ENCODE measurements at places on chromosomes 5 and 9. TPM values are rescaled to one million over a fixed set of nuclear protein-coding genes. Genes with fewer than 3 reads are reported as not detected.

- DNase-seq = no peak
Observed at GRCh38 chr5:122297587-122298298, 14.3 kb upstream of the SNCAIP start.

GRCh38 chr5:108905805-108906204 lies 158.1 kb downstream of the FER start:
- DNase-seq = no peak

GRCh38 chr5:146249801-146250200 lies 46.4 kb downstream of the RBM27 start:
- DNase-seq = no peak

- no peak for DNase-seq
Observed at GRCh38 chr5:157080286-157080685, 21.4 kb upstream of the HAVCR1 start.

The RGS7BP gene
- 2.2 TPM for total RNA-seq

The GFRA3 gene
- 4.1 TPM for total RNA-seq

- DNase-seq = no peak
Observed at GRCh38 chr9:89781838-89782540, 177.2 kb downstream of the GADD45G start.

The SOHLH1 gene
- not detected for total RNA-seq

- DNase-seq = no peak
Observed at GRCh38 chr5:30063503-30063902, 1130.0 kb upstream of the CDH6 start.

DNA sequence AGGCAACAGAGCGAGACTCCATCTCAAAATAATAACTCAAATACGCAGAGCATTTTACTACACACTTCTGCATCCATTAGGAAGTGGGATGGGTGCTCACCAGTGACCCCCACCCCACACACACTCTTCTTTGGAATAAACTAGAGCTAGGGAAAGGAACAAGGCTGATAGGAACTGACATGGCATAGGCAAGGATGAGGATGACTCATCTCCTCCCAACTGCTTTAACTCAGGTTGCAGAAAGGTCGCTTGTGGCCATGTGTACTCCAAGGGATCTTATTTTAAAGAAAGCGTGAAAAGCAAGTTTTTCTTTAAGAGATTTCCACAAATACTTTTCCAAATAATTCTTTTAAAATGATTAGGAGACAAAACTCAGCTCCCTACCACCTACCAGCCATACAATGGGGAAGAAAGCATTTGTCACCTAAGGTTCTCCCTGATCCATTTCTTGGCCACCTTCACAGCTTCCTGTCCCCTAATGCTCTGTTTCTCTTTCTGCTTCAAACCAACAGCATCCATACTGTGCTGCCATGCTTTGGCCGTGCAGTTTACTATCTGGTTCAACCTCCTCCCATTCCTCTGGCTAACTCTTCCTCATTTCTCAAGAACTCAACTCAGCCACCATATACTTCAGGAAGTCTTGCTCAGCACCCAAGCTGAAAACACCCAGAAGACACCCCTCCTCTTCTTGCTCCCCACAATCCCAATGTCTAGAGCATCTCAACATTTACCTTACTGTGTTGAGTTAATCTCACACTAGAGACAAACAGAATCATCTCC lies 211.9 kb downstream of the ACTL7B start:
- DNase-seq = no peak

DNA sequence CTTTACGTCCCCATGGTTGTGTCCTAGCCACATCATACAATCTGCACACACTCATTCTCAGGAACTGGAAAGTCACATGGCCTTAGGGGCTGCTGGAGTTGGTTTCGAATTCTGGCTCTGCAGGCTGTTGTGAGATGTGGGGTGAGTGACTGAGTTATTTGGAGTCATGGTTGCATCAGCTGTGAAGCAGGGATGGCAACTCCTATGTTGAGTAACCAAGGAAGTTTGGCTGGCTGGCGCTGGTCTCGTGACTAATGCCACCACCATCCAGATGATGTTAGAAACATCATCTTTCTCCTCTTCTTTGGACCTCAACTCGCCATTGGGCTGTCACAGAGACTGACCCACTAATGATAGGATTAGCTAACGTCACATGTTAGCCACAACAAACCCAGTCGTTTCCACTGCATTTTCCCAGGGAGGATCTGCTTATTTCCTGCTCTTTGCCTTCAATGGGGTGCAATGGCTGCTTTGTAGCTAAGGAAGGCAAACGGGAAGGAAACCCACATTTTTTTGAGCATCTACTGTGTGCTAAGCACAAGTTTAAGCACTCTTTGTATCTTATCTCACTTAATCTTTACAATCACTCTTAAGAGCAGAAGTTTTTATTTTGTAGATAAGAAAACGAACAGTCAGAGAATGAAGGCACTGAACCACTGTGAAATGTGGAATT lies 78.1 kb upstream of the UBTD2 start:
- no peak for DNase-seq

The C7 gene
- 2.2 TPM for total RNA-seq

GRCh38 chr5:135205632-135206349 lies 171.8 kb upstream of the PITX1 start:
- peak; percentile 76 for DNase-seq

DNA sequence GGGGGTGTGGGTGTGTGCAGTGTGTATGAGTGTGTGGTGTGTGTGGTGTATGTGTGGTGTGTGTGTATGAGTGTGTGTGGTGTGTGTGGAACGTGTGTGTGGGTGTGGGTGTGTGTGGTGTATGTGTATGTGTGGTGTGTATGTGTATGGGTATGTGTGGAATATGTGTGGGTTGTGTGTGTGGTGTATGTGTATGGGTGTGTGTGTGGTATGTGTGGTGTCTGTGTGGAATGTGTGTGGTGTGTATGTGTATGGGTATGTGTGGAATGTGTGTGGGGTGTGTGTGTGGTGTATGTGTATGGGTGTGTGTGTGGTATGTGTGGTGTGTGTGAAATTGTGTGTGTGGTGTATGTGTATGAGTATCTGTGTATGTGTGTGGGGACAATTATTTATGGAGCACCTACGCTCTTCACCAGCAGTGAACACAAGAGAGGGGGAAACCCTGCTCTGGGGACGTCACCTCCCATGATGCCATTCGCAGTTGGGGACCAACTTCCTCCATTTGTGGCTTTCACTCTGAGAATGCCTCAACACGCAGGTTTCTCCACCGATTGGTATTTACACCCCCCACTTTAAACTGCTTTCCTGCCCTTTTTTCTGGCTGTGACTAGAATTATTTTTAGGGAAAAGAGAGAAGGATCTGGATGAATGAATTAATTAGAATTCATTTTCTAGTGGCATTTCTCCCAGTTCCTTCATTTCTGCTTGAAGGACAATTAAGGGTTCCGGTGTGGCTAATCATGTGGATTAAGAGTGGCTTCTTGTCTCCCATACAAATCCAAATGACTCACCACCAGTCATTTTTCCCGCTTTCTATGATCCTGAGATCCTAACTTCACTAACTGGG lies 238.1 kb downstream of the ROR2 start:
- DNase-seq = no peak

The LCN15 gene
- total RNA-seq = not detected

GRCh38 chr5:654071-654778 lies 38.9 kb downstream of the TPPP start:
- DNase-seq = no peak

The BARX1 gene
- 15.2 TPM for total RNA-seq

The PRR16 gene
- total RNA-seq = 5.2 TPM

- no peak for DNase-seq
Observed at GRCh38 chr5:89396278-89396954, 513.4 kb upstream of the MEF2C start.

DNA sequence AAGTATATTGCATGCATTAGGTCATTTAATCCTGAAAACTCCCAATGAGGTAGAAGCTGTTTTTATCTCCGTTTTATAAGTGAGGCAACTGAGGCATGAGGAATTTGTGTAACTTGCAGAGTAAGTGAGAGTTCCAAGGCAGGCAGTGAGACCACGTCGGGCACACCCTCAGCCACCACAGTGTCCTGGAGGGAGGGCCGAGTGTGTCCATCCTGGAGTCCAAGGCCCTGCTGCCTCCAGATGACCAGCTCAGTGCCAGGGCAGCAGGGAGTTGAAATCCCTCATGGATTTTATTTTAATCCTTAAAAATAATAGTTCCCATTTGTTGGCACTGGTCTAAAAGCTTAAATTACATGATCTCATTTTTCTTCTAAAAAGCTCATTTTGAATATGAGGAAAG lies 104.6 kb upstream of the SMIM23 start:
- no peak for DNase-seq

GRCh38 chr5:123558762-123559433 lies 46.9 kb downstream of the CSNK1G3 start:
- no peak for DNase-seq

- no peak for DNase-seq
Observed at GRCh38 chr9:88661759-88662158, 126.8 kb downstream of the NXNL2 start.

DNA sequence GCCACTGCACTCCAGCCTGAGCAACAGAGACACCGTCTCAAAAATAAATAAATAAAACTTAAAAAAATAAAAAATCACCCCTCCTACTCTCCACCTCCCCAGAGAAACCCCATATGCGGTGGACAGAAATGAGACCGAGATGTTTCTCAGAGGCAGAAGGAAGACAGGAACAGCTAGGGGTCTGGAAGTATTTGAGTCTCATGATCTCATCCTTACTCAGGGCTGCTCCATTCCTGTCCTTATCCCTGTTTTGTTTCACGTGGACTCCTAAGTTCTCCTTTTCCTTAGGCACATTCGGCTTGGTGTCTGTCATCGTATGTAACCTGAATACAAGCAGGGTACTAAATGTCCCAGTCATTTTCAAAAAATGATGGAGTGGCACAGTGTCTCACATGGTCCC lies 76.1 kb downstream of the C9orf50 start:
- peak; percentile 24 for DNase-seq

The SLC34A1 gene
- not detected for total RNA-seq

GRCh38 chr5:170221327-170221741 lies 11.5 kb upstream of the C5orf58 start:
- peak; percentile 65 for DNase-seq

The LHX3 gene
- total RNA-seq = not detected

DNA sequence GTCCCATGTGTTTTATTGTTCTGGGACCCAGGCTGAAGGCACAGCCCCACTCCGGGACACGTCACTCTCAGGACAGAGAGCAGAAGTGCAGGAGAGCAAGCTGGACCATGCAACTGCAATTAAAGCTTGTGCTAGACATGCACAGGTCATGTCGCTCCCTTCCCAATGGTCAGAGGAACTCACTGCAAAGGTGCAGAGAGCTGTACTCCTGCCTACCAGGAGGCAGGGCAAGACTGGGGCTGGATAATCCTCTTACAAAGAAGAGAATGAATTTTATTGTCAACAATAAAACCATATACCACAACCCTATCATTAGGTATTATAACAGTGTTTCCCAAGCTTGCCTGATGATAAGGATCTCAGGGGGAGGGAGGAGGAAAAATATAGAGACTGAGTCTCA lies 74.0 kb upstream of the NEK6 start:
- no peak for DNase-seq
